Fibroblast of the conjunctiva (primary cell): ENCODE measurements at places on chromosomes 5 and 9.

- DNase-seq: no peak
Measured at GRCh38 chr5:11955331-11955730, 51.1 kb upstream of the CTNND2 start.

GRCh38 chr5:85168474-85168873 lies 783.8 kb upstream of the EDIL3 start:
- no peak for DNase-seq

DNA sequence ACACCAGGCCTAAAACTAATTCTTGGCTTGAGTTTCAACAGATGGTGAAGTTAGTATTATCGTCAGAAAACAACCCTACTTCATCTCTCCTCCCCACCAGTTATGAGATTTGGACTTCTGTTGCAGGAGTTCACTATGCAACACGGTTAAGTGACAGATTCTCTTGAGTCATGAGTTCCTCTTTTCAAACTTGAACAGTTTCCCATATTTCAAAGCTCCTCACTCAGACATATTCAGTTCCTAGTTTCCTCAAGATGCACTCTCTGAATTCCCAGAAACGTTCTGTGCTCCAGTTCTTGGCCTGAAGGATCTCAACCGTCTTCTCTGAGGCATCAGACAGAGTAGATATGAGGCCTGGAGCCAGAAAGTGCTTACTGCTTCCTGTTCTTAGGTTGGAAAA lies 7.3 kb upstream of the PTGER4 start:
- DNase-seq: no peak

DNA sequence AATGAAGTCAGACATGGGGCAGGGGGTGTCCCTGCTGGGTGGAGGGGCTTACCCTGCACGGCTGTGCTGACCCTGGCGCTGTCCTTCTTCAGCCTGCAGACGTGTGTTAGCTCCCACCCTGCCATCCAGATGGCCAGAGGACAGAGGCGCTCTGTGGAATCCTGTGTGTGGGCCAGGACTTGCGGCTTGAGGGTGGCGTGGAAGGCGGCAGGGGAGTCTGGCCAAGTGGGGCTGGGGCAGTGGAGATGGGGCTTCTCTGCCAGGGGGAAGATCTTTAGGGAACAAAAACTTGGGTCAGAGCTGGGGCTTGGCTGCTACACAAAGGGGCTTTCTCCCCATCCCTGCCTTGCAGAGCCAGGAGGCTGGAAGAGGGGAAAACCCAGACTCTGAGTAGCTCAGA lies 46.5 kb upstream of the SYNPO start:
- DNase-seq: no peak

- DNase-seq: no peak
Measured at GRCh38 chr5:95927927-95928723, 33.5 kb downstream of the ELL2 start.

DNA sequence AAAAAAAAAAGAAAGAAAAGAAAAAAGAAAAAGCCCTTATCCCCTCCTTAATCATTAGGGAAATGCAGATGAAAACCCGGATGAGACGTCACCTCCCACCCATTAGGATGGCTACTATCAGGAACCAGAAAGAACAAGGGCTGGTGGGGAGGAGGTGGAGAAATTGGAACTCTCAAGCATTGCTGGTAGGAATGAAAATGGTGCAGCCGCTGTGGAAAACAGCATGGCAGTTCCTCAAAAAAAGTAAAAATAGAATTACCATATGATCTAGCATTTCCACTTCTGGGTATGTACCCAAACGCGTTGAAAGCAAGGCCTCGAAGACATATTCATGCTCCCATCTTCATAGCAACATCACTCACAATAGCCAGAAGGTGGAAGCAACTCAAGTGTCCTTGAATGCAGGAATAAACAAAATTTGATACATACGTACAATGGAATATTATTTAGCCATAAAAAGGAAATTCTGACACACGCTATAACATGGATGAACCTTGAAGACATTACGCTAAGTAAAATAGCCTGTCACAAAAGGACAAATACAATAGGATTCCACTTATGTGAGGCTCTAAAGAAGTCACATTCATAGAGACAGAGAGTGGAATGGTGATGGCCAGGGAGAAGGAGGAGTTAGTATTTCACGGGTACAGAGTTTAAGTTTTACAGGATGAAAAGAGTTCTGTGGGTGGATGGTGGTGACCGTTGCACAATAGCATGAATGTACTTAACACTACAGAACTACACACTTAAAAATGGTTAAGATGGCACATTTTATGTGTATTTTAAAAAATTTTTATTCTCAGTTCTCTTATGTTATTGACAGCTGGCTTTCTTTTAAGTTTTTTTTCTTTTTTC lies 166.8 kb upstream of the IER5L start:
- no peak for DNase-seq

GRCh38 chr5:102986074-102986473 lies 133.9 kb downstream of the GIN1 start:
- no peak for DNase-seq

DNA sequence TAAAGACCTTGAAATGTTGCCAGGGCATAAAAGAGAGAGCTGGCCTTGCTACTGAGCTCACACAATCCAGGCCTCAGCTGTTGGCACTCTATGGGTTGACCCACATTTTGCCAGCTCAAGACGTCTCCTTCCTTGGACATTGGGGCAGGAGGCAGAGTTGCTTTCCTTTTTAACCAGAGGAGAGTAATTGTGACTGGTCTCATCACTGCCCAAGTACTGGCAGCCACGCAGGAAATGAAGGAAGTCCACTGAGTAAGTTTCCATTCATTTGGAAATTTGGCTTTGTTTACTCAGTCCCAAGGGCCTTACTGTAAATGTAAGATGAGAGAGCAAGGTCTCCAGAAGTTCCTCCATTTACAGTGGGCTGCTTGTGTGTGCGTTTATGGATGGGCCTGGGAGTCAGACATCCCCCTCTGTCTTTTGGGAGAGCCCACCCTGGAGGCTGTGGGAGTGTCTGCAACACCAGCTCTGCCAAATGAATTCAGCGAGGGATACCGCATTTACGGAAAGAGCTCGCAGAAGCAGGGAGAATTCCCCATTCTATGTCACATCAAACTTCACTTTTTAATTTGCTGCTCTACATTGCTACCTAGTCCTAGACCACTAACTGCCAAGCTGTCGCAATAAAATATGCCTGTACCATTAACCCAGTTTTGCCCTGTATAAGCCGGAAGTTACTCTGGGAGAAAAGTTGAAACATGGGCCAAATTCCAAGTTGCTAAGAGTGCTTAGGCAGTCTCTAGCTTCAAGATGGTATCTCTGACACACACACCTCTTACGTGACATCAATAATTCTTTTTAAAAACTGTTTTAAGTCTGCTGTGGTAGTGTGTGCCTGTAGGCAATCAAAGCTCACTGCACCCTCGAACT lies 24.5 kb upstream of the PDZD2 start:
- DNase-seq: no peak

DNA sequence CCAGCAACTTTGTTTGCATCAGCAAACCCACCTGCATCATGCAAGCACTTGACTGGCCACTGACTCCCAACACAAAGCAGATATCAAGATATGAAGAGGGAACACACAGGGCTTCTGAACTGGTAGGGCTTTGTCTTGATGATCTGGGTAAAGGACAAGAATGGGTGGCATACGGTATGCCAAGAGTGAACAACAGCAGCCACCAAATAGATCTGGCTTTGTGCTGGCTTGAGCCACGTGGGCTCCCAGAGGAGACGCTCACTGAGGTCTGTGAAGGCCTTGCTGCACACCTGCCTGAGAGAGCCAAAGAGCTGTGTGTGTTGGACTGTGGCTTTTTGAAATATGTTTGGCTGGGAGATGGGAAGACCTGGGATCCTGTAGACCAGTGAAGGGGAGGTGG lies 43.5 kb downstream of the FGF1 start:
- DNase-seq: no peak

DNA sequence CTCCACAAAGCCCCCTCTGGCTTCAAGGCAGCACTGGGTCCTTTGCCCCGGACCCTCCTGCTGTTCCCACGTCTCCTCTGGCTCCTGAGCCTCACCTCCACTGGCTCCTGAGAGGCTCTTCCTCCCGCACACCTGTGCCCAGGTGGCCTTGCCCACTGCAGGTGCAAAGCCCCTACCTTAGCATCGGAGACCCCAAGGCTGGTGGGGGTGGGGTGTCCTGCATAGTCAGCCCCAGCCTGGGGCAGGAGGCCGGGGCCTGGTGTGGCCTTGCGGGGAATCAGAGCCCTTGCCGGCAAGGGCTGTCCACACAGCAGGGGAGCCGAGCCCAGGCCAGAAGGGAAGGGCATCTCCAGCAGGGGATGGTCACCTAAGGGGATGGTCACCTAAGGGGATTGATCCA lies 41.3 kb upstream of the CEP72 start:
- DNase-seq: no peak

- no peak for DNase-seq
Measured at GRCh38 chr9:129054163-129054851, 17.9 kb downstream of the MIGA2 start.

DNA sequence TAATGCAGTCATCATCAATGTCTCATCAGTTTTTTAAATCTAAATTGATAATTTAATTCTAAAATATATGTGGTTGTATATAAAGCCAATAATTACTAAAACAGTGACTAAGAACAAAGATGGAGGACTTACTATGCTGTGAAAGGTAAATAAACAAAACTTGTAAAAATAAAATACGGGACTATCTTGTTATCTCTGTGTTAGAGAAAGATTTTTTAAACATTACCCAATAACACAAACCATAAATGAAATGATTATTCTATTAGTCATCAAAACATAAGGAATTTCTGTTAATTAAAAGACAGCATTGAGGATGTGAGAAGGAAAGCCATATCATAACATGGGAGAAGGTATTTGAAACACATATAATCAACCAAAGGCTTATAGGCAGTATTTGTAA lies 226.2 kb upstream of the SMC2 start:
- DNase-seq: no peak

- DNase-seq: no peak
Measured at GRCh38 chr5:125595845-125596244, 827.4 kb upstream of the GRAMD2B start.

DNA sequence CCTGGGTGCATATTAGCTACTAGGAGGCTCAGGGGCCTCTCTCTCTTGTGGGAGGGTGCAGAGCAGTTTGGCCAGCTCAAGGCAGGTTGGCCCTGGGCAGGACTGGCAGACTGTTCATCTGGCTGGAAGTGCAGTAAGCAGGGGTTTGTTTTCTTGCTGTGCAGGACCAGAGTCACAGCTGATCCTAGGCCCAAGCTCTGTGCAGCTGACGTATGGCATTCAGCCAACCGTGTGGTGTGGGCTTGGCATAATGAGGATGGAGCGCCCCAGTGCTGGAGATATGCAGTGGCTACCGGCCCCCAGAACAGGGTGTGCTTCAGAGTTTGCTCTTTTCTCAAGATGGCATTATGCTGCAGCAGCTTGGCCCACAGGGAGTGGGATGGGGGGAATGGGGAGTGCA lies 31.0 kb upstream of the PHF24 start:
- no peak for DNase-seq

GRCh38 chr9:118028225-118028624 lies 324.0 kb downstream of the TLR4 start:
- DNase-seq: no peak

DNA sequence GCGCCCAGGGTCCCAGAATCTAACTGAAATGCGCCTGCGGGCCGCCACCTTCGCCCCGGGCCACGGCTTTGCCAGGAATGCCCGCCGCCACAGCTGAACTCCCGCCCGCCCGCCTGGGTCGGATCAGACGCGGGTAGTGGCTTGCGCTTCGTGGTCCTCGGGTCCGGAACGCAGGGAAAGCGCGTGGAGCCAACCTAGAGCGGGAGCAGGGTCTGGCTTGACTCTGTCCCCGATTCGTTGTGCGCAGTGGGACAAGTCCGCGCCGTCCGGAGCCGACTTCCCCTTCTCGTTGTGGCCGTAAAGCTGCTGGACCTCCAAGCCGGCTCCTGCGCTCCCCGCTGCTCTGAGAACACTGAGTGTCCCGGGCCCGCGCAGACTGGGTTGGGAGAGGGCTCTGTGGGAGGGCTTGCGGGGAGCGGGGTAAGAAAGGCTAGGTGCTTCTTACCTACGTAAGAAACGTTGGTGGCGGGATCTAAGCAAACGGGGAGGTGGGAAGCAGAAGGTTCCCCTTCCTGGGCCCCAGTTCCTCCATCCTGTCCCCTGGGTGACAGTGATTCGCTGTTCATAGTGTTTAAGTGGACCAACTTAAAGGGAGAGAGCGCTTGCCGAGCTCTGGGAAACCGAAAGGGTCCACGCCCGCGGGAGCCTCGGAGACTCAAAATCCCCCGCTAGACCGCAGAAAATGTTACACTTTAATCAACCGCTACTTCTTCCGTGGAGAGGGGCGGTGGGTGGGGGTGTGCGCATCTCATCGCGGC lies 4.4 kb upstream of the FOXE1 start:
- DNase-seq: no peak

DNA sequence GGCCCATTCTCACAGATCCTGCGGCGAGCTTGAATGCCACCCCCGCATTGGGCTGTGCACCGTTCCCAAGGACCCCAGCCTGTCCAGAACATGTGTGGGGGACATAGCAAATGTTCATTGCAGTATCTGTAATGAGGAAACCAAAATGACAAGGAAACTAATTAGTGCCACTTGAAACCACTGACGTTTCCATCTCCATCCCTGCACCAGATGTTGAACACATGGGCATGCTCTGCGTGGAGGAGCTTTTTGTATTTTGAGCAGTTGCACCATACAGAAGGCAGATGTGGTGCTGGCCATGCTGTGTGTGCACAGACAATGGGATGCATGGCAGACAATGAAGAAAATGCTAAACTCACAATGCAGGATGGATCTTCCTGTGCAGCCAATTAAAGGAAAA lies 437.7 kb downstream of the SEMA5A start:
- DNase-seq: no peak

DNA sequence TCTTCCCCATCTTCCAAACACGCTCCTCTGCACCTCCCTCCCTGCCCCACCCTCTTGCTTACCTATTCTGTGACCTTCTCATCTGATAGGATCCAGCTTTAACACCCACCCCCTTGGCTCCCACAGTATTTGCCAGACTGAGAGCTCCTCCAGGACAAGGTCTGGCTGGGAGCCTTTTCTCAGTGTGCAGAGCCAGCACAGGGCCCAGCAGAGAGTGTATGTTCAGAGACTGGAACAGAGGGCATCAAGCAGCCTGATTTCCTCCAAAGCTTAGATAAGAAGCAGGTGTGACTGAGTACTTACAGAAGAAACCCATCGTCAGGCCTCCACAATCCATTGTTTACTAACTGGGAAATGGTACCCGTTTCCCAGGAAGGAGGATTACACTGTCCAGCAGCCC lies 26.6 kb downstream of the LHX6 start:
- no peak for DNase-seq

DNA sequence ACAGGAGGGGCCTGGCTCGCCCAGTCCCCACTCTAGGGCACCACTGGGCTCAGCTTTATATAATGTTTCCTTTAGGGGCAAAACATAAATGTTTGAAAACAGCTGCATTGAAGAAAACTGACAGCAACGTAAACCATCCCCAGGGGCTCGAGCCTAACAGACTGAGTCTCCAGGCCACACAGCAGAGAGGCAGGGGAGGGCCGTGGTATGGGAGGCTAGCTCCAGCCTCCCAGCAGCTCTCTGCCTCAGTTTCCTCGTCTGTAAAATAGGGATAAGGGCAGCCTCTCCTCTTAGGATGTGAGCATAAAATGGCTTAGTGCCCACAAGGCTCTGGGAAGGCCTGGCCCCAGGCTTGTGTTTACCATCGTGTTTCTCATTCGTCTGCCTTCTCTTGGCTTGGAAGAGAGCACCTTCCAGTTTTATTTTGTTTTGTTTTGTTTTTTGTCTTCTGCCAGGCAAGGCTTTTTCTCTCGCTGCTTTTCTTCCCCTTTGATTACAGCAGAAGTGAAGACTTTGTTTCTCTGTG lies 2.7 kb downstream of the ANKRD33B start:
- DNase-seq: no peak

- no peak for DNase-seq
Measured at GRCh38 chr5:158860706-158861105, 239.0 kb downstream of the EBF1 start.
